IMR-90 (cell line): ENCODE measurements at places on chromosomes 11 and 22. TPM values are rescaled to one million over a fixed set of nuclear protein-coding genes. Genes with fewer than 3 reads are reported as not detected.

The PIH1D2 gene
- 1.1 and 2.2 TPM in 2 replicates for total RNA-seq

The CCDC87 gene
- under 0.01 and 0.18 TPM in 2 replicates for total RNA-seq

GRCh38 chr22:47210112-47210657, 447.7 kb downstream of the TBC1D22A start:
- no peaks in the 10 kb centered on the region for H3K36me3 ChIP-seq
- no peaks in the 10 kb centered on the region for H3K4me1 ChIP-seq
- no peak for DNase-seq
- H3K27me3 ChIP-seq: no peaks in the 10 kb centered on the region; the same call in 1 of the 2 replicates
- no peak overlapping the region for H3K4me3 ChIP-seq

- H3K4me3 ChIP-seq: no peak overlapping the region
- peaks cover 2% of the 10 kb centered on the region; the same call in 1 of the 2 replicates for H3K4me1 ChIP-seq
- no peak overlapping the region for H3K27ac ChIP-seq
These were observed 296.2 kb downstream of the NTM start for GRCh38 chr11:131666617-131667016.

The CTSF gene
- total RNA-seq: 3.6 and 4.1 TPM in 2 replicates

- H3K4me3 ChIP-seq: no peak overlapping the region
- no peak for DNase-seq
- H3K27me3 ChIP-seq: no peaks in the 10 kb centered on the region
- H3K4me1 ChIP-seq: peaks cover 5% of the 10 kb centered on the region
- no peak overlapping the region for H3K27ac ChIP-seq
- H3K36me3 ChIP-seq: peaks cover 4% of the 10 kb centered on the region; the same call in 1 of the 2 replicates
These were observed 1.5 kb downstream of the SERPIND1 start for GRCh38 chr22:20775342-20775895.

GRCh38 chr22:40534379-40535188, 101.9 kb downstream of the MRTFA start:
- peaks cover 19% of the 10 kb centered on the region for H3K4me1 ChIP-seq
- H3K27ac ChIP-seq: peak overlapping the region; percentile 92
- peak; percentile 71 for DNase-seq
- no peaks in the 10 kb centered on the region for H3K27me3 ChIP-seq
- no peaks in the 10 kb centered on the region for H3K36me3 ChIP-seq
- no peak overlapping the region for H3K4me3 ChIP-seq

GRCh38 chr11:125313271-125314219, 149.0 kb downstream of the PKNOX2 start:
- H3K4me1 ChIP-seq: peaks cover 6% of the 10 kb centered on the region; the same call in 1 of the 2 replicates
- no peaks in the 10 kb centered on the region for H3K36me3 ChIP-seq
- H3K27ac ChIP-seq: no peak overlapping the region
- DNase-seq: peak; percentile 65
- no peak overlapping the region for H3K4me3 ChIP-seq

DNA sequence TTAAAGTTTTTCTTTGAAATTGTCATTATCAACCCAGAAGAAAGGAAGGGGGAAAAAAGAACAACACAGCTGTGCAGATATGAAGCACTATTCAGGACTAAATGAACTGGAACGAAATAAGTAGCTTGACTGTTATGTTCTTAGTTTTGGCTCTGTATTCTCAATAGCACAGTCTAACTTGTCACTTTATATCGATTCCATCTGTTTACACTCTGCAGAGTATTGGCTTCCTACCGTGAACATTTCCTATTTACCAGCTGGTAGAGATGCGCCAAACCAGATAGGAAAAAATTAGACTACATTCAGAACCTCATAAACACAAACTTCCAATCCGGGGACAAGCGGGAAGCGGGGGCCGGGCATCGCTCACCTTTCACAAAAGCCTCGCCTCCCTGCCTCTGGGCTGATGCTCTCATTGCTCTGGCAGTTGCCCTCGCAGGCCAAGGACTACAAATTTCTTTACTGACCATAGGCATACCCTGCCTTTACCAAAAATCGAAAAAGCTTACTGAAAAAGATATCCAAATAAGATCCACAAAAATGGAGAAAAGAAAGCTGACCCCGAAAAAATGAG, 66.2 kb downstream of the EFCAB6 start:
- no peaks in the 10 kb centered on the region for H3K4me1 ChIP-seq
- DNase-seq: no peak
- H3K27me3 ChIP-seq: peaks cover 26% of the 10 kb centered on the region
- no peak overlapping the region for H3K4me3 ChIP-seq
- H3K27ac ChIP-seq: no peak overlapping the region

DNA sequence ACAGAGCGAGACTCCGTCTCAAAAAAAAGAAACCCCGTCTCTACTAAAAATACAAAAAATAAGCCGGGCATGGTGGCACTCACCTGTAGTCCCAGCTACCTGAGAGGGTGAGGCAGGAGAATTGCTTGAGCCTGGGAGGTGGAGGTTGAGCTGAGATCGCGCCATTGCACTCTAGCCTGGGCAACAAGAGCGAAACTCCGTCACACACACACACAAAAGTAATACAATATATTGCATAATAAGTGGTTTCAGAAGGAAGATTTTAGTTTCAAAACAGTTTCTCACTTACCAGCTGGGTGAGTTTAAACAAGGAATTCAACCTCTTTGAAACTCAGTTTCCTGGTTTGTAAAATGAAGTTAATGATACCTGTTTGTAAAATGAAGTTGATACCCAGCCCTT, 32.7 kb upstream of the HTR3A start:
- no peak for DNase-seq
- H3K27me3 ChIP-seq: no peaks in the 10 kb centered on the region; the same call in 1 of the 2 replicates
- no peak overlapping the region for H3K4me3 ChIP-seq

The MIAT gene
- total RNA-seq: 0.54 and 1.1 TPM in 2 replicates

DNA sequence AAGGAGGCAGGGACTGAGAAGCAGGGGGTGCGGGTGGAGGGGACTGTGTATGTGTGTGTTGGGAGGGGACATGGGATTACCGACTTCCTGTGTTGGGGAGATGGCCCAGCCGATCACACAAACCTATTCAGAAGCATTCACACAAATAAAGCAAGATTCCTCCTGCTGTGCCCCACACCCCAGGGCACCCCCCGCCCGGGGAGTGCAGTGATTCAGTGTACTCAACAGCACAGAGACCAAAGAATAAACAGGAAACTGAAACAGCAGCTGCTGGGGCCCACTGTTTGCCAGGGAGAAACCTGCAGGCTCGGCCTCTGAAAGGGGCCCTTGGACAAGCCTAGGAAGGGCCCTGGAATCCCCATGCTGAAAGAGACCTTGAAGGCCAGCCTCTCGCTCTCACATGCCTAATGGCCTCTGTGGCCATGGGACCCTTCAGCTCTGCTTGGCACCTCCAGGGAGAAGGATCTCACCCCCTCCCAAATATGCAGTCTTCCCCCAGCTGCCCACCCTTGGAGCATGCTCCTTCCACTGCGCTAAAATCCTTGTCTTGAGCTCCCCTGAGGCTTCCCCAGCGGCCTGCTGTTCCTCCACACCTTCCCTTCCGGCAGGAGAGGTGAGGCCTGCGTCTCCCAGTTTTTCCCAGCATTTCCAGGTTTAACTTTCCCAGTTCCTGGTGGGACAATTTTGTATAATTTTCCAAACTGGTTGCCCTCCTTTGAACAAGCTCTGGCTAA, 72.9 kb downstream of the CSNK2A3 start:
- no peaks in the 10 kb centered on the region for H3K36me3 ChIP-seq
- no peak overlapping the region for H3K4me3 ChIP-seq
- DNase-seq: peak; percentile 67
- peaks cover 10% of the 10 kb centered on the region for H3K4me1 ChIP-seq
- H3K27ac ChIP-seq: peak overlapping the region; percentile 77

The RTN4RL2 gene
- total RNA-seq: not detected in 2 replicates

GRCh38 chr11:76244316-76244851, 38.1 kb upstream of the WNT11 start:
- H3K4me3 ChIP-seq: no peak overlapping the region
- no peak for DNase-seq
- H3K4me1 ChIP-seq: no peaks in the 10 kb centered on the region
- peaks cover 61% of the 10 kb centered on the region for H3K27me3 ChIP-seq
- H3K36me3 ChIP-seq: no peaks in the 10 kb centered on the region

DNA sequence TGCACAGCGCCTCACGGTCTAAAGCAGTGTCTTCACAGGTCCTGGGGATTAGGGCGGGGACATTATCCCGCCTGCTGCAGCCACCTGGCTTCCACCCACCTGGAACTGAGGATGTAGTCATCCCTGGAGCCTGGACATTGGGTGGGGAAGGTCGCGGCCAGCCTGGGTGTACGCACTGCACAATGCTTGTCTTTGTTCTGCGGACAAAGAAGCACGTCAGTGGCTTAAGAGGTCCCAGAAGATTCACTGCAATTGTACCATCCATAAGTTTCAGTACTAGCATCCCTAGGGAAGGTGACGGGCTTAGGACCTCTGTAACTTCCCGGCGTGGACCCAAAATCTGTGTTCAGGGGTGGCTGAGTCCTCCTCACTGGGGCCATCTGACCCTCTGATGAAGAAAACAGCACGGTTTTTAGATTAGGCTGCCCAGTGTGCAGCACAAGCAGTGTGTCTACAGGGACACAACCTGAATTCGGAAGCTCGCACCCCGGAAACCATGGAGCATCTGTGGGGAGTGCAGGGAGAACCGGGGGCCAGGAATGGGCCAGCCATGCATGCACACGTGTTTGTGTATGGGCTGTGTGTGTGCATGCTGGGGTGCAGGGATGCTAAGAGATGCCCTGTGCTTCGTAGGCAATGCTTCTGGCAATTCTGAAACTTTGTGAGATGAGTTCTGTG, 342.6 kb upstream of the B3GAT1 start:
- H3K27me3 ChIP-seq: no peaks in the 10 kb centered on the region
- no peaks in the 10 kb centered on the region for H3K4me1 ChIP-seq
- DNase-seq: no peak
- H3K27ac ChIP-seq: no peak overlapping the region
- no peaks in the 10 kb centered on the region for H3K36me3 ChIP-seq
- H3K4me3 ChIP-seq: no peak overlapping the region

The TUT1 gene
- 3.3 and 4.3 TPM in 2 replicates for total RNA-seq

DNA sequence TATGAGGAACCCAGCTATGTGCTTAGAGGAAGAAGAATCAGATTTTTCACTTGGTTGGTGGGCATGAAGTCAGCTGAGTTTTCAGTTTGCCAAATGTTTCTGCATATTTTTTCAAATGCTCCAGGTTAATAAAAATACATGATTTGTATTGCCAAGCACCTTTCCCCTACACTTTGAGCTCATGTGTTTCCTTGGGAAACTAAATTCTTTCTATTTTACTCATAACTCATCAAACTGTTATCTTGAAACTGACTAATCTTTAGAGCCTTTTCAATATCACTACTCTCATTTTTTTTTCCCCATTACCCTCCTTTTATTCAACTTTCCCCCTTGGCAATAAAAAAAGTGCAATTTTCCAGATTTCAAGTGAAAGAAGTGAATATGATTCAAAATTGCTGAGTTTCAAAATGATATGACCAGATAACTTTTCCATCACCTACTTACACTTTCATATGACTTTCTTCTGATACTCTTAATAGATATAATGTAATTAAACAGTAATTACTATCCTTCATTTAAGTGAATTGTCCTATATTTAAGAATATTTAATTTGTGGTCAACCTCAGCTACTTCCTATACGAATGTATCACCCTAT, 91.9 kb upstream of the SOX6 start:
- peak; percentile 17 for DNase-seq
- H3K27me3 ChIP-seq: no peaks in the 10 kb centered on the region
- H3K27ac ChIP-seq: no peak overlapping the region
- peaks cover 2% of the 10 kb centered on the region; the same call in 1 of the 2 replicates for H3K4me1 ChIP-seq
- no peak overlapping the region for H3K4me3 ChIP-seq

DNA sequence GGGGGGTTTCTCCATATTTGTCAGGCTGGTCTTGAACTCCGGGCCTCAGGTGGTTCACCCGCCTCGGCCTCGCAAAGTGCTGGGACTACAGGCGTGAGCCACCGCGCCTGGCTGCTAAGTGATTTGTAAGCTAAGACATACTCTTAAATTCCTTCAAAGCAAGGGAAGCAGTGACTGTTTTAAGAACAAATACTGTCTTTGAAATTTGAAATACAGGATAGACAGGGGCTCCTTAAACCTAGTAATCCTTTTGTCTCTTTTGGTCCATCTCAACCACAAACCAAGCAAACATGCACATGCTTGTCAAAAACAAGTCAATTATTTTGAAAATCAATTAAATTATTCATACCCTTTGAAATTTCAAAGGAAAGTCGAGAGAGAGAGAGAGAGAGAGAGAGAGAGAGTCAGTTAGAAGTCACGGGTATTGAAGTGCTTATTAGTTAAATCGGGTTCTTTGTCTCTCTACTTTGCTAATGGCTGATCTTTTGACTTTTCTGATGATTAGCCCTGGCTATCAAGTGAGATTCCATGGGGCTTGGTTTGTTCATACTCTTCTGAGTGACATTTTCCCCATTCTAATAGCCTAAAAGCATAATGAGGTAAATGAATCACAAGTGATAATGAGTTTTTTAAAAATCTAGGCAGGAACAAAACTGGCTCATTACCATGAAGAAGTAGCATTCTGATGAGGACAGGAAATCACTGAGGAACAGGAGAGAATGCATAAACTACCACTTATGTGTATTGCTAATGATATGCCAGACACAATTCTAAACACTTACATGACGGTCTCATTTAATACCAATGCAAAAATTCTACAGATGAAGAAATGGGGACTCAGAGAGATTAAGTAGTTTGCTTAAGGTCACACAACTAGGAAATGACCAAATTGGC, 48.0 kb downstream of the MCHR1 start:
- no peak overlapping the region for H3K4me3 ChIP-seq
- H3K36me3 ChIP-seq: no peaks in the 10 kb centered on the region
- H3K4me1 ChIP-seq: peaks cover 3% of the 10 kb centered on the region; the same call in 1 of the 2 replicates
- H3K27me3 ChIP-seq: no peaks in the 10 kb centered on the region
